ENCODE measurements at places on chromosomes 16 and 17.

DNA sequence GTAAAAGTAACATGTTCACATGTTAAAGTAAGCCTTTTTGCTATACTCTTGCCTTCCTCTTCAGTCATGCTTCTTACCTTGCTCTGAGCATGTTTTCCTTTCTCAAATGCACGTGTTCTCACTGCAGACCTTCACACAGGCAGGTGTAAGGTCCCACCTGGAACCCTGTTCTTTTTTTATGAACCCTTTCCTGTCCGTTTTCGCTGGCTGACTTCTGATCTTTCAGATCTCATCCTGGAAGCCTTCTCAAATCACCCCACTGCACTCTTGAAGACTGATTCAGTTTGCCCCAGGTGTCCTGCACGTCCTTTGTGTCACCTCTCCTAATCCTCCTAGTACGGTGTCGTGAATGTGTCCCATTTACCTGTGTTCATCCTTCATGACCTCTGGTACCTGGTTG is 313.6 kb downstream of the SNX29 start:
- no peak for DNase-seq

GRCh38 chr16:59748531-59748930 is 1014.4 kb upstream of the GOT2 start:
- DNase-seq = no peak

DNA sequence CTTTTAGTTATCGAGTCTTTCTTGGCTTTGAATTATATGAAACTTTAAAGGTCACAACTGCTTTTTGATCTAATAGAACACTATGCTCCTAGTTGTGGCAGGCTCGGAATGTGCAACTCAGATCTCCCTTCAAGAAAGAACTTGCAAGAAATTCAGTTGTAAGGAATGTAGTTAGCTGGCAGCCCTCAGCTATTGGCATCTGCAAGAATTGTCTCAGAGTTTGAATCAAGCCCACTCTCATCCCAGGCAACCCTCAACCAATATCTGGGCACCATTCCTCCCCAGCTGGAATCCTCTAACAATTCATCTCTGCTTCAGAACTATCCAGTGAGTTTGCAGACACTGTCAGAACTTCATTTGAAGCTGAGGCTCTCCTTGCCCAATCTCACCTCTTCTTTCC is 447.2 kb downstream of the KIF2B start:
- DNase-seq = peak; percentile 56

DNA sequence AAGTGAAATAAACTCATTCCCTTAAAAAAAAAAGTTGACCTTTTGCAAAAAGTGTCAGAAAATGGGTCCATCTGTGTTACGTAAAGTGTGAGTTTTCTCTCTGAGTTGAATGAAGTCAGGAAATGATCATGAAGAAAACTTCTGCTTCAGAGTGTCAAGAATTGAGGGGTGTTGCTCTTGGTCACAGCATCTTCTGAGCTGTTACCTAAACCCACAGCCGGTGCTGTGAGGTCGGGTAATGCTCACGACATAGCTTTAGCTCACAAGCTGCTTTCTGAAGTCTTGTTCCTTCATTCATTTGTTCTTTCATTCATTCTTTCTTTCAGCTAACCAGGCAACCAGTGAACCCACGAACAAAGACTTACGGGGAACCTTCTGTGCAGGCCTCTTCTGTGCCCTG is 372.1 kb downstream of the CPPED1 start:
- no peak for DNase-seq

DNA sequence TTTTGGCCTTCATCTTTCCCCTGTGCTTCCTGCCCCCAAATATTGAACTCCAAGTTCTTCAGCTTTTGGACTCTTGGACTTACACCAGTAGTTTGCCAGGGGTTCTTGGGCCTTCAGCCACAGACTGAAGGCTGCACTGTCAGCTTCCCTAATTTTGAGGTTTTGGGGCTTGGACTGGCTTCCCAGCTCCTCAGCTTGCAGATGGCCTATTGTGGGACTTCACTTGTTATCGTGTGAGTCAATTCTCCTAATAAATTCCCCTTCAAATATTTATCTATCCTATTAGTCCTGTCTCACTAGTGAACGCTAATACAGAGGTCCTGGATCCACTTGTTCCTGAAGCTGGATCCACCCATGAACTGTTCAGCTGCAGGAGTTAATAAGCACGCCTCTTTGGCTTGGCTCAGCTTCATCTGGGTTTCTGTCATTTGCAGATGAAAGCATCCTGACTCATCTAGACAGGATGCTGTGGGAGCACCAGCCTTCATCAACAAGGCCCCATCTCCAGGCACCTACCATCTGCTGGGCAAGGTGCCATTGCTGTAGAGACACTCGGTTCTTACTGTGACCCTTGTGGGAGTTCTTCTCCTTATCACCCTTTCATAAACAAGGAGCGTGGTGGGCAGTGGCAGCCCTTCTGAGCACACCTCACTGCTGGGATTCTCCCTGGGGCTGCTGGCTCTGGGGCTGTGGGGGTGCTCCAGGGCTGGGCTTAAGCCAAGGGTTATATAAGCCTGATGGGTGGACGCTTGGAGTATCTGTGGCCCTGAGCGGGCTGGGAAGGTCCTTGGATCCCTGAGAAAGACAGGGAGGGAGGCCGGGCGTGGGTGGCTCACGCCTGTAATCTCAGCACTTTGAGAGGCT is 23.1 kb downstream of the LAT start:
- no peak for DNase-seq

GRCh38 chr16:55701442-55702319 is 45.9 kb downstream of the SLC6A2 start:
- no peak for DNase-seq

GRCh38 chr16:16982614-16983013 is 488.1 kb downstream of the XYLT1 start:
- no peak for DNase-seq

DNA sequence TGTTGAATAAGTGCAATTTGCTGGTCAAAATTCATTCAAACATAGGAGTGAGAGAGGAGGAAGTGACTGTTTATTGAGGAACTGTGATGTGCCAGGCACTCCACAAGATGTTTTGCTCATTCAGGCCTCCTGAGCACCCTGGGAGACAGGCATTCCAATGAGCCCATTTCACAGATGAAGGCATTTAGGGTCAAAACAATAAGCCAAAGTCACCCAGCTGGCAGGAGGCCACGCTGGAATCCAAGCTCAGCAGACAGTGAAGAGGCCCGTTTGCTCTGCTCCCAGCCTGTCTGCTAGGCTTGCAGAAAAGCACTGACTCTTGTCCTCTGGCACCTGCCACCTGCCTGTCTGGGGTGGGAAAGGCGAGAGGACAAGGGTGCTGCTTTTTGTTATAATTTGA is 10.1 kb upstream of the SLC25A39 start:
- DNase-seq = no peak

DNA sequence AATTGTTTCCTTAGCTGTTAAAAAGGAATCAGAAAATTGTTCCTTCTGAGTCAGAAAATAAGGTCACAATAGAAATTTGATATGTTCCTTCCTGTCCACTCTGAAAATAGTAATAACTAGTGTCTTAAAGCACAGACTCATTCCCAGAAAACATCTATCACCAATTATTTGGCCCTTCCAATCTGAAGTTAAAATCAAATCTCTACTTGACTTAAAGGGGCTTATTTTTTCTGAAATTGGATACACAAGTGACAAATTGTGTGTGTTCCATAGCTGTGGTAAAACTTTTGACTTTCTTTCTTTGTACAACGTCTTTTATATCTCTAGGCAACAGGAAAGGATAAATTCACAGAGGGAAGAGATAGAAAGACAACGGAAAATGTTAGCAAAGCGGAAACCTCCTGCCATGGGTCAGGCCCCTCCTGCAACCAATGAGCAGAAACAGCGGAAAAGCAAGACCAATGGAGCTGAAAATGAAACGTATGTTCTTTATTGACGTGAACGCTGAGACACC is 54.5 kb upstream of the MRC2 start:
- no peak for DNase-seq

DNA sequence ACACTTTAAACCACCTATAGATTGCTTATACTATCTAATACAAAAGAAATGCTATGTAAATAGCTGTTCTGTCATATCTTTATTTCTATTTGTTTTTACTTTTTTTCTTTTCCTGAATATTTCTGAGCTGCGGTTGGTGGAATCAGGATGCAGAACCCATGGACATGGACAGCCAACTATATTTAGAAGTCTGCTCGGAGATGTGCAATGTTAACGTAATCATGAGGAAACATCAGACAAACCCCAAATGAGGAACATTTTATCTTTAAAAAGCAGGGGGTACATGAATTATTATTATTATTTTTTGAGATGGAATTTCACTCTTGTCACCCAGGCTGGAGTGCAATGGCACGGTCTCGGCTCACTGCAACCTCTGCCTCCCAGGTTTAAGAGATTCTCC is 31.4 kb upstream of the GHDC start:
- DNase-seq = no peak

GRCh38 chr16:2724816-2725348 is 4.9 kb upstream of the PRSS27 start:
- DNase-seq = no peak

- no peak for DNase-seq
Measured at GRCh38 chr16:8084882-8085281, 505.4 kb downstream of the TMEM114 start.

GRCh38 chr16:81875461-81875860 is 96.4 kb downstream of the PLCG2 start:
- DNase-seq = no peak

DNA sequence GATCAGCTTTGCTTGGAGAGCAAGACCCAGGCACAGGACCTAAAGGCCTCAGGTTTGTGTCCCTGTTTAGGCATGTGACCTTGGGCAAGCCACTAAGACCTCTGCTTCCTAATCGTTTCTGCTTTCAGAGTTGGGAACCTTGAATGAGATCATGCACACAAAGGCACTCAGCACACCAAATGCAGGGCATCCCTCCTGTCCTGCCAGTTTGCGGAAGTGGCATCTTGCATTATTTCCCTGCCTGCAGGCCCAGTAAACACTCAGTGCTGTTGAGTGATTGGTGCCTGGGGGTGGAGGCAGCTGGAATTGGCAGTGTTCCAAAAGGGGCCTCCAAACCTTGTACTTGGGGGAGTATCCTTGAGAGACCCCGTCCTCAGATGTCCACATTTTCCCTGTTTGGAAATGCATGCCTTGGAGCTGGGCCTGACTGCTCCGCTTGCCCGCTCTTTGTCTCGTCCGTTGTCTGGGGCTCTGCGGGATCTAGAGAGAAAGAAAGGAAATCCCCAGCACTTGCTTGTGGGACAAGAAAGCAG is 28.7 kb downstream of the MRM1 start:
- DNase-seq = no peak

Measured in epithelial cell of prostate (primary cell).